ENCODE measurements at places on chromosomes 16 and 17. TPM values are rescaled to one million over a fixed set of nuclear protein-coding genes. Genes with fewer than 3 reads are reported as not detected.

The CNGB1 gene
- 0.06 TPM for total RNA-seq

The NAGS gene
- 0.82 TPM for total RNA-seq

The GAS7 gene
- 0.23 TPM for total RNA-seq

The MPV17L gene
- 4.7 TPM for total RNA-seq

The CLCN7 gene
- total RNA-seq, result 70.2 TPM

The MVP gene
- 140 TPM for total RNA-seq

Data from A549 treated with Hydrocortisone at 1 μM for 4 hours (cell line).